ENCODE measurements at places on chromosomes 5 and 9.

DNA sequence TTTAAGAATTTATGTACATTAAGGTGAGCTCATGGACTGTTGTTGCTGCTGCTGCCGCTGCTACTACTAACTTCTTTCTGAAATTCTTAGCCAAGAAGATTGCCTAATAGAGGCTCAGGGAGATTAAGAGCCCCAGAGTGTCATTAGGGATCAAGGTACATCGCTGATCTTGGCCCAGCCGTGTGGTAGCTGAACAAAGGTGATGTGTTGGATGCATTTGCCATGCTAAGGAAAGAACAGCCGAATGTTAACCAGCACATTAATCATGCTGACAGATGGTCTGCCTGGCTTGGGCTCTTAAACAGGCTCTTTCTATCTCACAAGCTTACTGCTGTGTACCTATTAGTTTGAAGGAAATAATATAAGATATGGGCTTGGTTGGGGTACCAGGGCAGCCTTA, 137.1 kb downstream of the KCTD16 start:
- no peak for DNase-seq

DNA sequence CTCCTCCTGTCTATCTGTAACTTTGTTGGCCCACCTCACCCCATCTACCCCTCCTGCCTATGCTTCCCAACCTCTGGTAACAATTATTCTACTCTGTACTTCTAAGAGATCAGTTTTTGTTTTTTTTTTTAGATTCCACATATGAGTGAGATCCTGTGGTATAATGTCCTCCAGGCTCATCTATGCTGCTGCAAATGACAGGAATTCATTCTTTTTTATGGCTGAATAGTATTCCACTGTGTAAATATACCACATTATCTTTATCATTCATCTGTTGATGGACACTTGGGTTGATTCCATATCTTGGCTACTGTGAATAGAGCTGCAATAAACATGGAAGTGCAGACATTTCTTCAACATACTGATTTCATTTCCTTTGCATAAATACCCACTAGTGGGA, 8.0 kb upstream of the NPR2 start:
- no peak for DNase-seq

- DNase-seq: no peak
Observed at GRCh38 chr5:179128976-179129375, 68.8 kb downstream of the ZNF354C start.

DNA sequence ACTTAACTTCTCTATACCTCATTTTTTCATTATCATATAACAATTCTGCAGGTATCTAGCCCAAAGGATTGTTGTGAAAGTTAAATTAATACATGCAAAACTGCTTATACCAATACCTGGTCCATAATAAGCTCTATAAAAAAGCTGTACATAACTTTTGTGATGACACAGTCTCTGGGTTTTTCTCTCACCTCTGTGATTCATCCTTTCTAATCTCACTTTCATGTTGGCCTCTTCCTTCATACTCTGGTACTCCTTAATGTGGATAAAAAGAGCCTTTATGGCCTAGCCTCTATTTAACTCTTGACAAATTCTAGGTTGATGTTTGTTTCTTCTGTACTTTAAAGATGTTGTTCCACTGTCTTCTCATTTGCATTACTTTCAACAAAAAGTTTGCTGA, 162.9 kb upstream of the ACOT12 start:
- DNase-seq: no peak

- no peak for DNase-seq
Observed at GRCh38 chr9:86062845-86063693, 36.3 kb downstream of the GOLM1 start.

GRCh38 chr5:167573370-167574127, 717.9 kb upstream of the WWC1 start:
- no peak for DNase-seq

- no peak for DNase-seq
Observed at GRCh38 chr5:128099944-128100343, 16.4 kb downstream of the SLC12A2 start.

DNA sequence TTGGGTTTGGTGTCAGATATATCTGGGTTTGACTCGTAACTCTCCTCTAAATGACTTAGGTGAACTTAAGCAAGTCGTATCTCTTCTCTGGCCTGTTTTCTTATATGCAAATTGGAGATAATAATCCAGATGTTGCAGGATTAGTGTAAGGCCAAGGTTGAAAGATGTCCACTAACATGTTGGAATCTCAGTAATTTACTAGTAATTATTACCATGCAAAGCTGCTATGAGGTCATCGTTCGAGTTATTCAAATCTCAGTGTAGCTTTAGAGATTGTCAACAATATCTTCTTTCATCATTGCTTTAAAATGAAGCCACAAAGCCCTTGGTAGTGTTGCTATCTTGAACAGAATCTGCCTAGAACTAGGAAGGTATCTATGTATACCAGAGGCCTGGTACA, 437.7 kb upstream of the KLF4 start:
- no peak for DNase-seq

- no peak for DNase-seq
Observed at GRCh38 chr5:53170746-53171349, 61.3 kb upstream of the MOCS2 start.

DNA sequence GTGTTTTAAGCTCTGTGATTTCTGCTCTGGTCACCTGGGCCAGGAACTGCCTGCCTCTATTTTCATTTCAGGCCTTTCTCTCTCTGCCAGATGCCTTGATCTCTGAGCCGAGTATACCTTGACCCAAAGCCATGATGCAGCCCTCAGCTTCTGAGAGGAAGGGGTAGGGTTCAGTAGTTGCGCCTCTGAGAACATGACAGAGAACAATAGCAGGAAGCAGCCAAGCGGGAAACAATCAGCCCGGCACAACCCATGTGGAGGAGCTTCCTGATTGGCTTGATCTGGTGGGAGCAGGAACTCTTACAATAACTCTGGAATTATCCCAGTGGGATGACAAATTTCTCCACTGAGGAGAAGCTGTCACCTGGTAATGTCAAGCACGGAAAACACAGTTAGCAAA, 127.4 kb downstream of the PALM2AKAP2 start:
- no peak for DNase-seq

GRCh38 chr9:95506678-95507463, 9.9 kb downstream of the PTCH1 start:
- no peak for DNase-seq

DNA sequence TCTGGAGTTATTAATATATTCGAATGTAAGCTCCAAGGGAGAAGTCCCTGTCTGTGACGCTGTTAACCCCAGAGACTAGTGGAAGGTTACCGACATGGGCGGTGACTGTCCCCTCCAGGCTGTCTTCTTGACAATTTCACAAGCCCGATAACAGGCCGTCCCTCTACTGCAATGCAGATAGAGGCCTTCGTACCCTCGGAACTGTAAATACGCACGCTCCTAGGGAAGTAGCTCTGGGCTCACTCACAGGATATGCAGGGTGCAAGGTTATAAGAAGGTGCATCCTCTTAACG, 680 bp upstream of the RFK start:
- peak; percentile 24 for DNase-seq

DNA sequence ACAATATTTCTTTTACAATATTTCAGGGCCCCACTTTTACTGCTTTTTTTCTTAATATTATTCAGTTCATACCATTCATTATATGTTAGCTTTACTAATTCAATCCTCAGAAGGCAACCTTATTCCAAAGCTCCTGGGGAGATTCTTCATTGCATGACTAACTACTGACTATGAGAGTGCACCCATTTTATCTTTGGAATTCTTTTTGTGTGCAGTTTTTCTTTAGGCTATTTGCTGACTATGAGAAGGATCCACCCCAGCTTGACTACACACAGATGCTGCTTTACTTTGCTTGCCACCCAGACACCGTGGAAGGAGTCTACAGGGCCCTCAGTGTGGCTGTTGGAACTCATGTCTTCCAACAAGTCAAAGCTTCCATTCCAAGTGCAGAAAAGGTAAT, 56.9 kb upstream of the IL7R start:
- no peak for DNase-seq

- DNase-seq: no peak
Observed at GRCh38 chr5:180173198-180173544, 35.8 kb downstream of the RASGEF1C start.

DNA sequence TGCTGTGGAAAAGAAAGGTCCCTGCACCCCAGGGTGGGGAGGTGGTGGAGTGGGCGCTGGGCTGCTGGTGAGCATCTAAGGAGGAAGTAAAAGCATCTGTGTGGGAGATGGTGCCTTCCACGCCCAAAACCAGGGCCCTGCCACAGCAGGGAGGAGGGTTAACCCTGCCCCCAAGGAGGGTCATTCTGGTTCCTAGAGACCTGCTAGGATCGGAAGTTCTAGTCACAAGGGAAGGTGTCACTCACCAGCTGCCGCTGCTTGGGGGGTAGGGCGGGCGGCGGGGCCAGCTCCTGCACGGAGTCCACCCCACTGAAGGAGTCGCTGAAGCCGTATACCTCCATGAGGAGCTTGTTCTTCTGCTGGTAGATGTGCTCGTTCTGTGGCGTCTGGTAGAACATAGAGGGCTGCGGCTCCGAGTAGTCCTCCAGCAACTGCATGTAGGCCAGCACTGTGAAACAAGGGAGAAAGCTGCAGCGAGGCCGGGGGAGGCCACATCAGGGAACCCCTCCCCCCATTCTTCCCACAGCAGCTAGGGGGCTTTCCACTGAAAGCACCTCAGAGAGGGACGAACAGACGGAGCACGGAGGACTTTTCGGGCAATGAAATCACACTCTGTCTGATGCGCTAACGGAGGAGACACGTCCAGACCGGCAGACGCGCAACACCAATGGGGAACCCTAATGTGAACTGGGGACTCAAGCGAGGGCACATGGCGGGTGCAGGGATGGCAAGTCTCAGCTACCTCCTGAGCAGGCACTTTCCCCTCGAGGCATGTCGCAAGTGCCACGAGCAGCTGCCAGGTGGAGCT, 76.4 kb downstream of the PRRT1B start:
- no peak for DNase-seq

GRCh38 chr9:72592502-72593403, 71.3 kb downstream of the TMC1 start:
- peak; percentile 12 for DNase-seq

DNA sequence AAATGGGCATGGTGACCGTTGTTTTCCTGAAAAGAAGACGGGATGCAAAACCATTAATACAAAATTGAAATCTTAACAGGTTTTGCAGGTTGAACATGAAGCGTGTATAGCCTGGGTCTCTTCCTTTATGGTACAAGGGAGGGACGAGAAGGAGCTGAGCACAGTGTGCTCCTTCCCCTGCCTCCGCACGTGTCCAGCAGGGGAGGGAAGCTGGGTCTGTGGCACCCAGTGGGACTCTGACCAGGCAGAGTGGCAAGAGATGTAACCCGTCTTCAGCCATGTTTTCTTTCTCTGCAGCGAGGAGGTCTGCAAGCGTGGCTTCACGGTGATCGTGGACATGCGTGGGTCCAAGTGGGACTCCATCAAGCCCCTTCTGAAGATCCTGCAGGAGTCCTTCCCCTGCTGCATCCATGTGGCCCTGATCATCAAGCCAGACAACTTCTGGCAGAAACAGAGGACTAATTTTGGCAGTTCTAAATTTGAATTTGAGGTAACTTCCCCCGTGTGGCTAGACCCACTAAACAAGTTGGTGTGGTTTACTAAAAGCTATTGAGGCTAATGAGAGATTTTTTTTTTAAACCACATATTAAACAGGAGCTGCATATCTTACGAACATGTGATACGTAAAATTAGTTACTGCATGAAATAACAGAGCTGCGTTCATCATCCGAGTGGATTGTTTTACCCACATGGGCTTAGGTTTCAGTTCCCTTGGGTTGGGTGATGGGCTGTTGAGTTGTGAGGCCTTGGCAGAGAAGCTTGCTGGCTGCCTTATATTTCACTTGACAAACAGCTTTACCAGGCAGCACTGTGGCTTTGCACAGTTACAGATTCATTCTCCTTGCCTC, 143.7 kb downstream of the TRIO start:
- DNase-seq: no peak

DNA sequence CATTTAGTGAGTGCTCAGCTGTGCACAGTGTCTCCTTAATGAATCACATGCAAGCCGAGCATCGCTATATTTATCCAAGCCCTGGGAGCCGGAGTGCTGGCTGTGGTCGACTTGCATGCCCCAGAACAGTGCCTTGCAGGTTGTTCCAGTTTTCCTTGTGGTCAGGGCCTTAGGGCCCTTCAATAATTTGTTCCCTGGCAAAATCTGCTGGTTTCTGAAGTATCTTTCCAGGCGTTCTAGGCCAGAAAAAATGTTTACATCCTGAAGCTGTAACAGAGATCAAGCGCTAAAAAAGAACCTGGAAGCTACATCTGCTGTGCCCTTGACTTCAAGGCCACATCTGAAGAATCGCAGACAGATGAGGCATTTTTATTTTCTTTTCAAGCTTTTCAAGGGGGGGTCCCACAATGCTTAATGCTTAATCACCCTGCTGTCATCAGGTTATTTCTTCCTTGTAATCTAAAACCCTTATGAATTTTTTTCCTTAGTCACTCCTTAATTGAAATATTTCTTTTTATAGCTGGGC, 105.8 kb downstream of the DOCK2 start:
- DNase-seq: no peak

- no peak for DNase-seq
Observed at GRCh38 chr9:136823136-136824046, 15.6 kb downstream of the RABL6 start.

DNA sequence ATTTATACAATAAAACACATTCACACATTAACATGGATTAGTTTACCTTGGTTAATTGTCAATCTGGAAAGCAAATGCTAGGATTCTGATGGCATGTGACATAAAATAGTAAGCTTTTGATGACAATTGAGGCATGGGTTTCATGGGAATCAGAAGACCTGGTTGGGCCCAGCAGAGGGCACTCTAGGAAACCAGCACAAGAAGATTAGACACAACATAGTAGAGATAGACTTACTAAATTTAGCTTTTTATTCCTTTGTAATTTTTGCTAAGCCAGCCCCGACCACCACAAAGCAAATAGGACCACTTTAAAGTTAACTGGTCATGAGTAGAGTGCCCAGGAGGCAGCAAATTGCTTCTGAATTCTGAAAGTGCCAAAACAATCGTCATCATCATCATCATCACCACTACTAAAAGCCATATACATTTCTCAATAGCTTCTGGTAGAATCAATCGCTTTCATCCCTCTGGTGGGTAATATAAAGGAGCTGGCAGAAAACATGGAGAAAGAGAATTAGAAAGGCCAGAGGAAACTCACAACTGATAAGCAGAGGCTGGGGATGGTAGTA, 163.2 kb downstream of the ARRDC3 start:
- no peak for DNase-seq

- DNase-seq: no peak
Observed at GRCh38 chr9:91817493-91818224, 132.4 kb downstream of the ROR2 start.

DNA sequence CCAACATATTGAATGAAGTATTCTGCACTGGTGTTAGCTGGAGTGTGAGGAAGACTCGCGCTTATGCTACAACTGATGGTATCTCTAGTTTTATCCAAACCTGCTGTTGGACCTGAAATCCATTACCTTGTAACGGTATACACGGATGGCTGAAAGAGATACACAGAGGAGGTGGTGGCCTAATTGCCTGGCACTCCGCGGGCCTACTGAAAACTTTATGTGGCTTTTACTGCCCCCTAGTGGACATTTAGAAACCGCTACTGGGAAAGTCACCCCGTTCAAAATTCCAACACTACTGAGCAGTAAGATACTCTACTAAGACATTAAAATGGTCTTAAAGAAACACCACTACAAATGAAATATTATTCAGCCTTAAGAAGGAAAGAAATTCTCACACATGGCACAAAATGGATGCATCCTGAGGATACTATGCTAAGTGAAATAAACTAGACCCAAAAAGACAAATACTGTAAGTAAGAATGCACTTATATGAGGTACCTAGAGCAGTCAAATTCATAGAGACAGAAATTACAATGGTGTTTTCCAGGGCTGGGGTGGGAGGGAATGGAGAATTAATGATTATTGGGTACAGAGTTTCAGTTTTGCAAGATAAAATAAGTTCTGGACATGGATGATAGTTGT, 100.4 kb downstream of the TTLL11 start:
- peak; percentile 57 for DNase-seq
